ENCODE measurements at places on chromosomes 6 and 20. TPM values are rescaled to one million over a fixed set of nuclear protein-coding genes. Genes with fewer than 3 reads are reported as not detected.

ANKRD6 gene
- 0.14 TPM for polyA plus RNA-seq

CLIC5 gene
- polyA plus RNA-seq, result not detected

GNMT gene
- polyA plus RNA-seq, result not detected

LKAAEAR1 gene
- not detected for polyA plus RNA-seq

CCN6 gene
- polyA plus RNA-seq, result 1.5 TPM

EPHA7 gene
- 33.8 TPM for polyA plus RNA-seq

ZKSCAN3 gene
- not detected for polyA plus RNA-seq

DSTN gene
- polyA plus RNA-seq, result 787 TPM

CD93 gene
- not detected for polyA plus RNA-seq

HLA-DRB5 gene
- polyA plus RNA-seq, result not detected

REM1 gene
- not detected for polyA plus RNA-seq

CDH26 gene
- polyA plus RNA-seq, result 15.3 TPM

SLC25A27 gene
- 97.0 TPM for polyA plus RNA-seq

MICAL1 gene
- polyA plus RNA-seq, result 0.23 TPM

Measured in Purkinje cell (primary cell).